CD4-positive, alpha-beta T cell treated with Interleukin-12 subunit alpha and Interleukin-12 subunit beta, for 1 hour (primary cell): ENCODE measurements at places on chromosomes 13 and 19.

DNA sequence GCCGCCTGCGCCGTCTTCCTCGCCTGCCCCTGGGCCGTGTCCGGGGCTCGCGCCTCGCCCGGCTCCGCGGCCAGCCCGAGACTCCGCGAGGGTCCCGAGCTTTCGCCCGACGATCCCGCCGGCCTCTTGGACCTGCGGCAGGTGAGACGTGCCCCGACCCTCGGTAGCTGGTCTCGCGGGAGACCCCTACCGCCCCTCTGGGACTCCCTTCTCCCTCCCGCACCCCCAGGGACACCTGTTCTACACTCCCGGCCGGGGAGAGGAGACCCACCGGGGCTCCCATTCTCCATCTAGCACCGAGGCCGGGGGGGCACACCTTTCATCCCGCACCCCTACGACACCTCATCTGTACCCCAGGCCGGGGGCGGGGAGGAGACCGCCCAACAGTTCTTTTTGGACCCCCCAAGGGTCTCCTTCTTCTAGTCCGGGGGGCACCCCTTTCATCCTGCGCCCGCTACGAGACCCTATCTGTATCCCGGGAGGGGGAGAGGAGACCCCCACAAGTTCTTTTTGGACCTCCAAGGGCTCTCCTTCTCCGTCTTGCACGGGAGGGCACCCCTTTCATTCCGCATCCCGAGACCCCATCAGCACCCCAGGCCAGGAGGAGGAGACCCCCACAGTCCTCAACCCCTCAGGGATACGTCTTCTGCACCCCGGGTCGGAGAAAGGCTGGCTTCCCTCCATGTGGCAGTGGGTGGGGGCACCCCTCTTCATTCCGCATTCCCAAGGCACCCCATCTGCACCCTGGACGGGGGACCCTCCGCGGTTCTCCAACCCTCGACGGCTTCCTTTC is 533 bp downstream of the TNFSF9 start:
- DNase-seq, result no peak

GRCh38 chr13:44321961-44322360 is 51.7 kb upstream of the SERP2 start:
- no peak for DNase-seq

DNA sequence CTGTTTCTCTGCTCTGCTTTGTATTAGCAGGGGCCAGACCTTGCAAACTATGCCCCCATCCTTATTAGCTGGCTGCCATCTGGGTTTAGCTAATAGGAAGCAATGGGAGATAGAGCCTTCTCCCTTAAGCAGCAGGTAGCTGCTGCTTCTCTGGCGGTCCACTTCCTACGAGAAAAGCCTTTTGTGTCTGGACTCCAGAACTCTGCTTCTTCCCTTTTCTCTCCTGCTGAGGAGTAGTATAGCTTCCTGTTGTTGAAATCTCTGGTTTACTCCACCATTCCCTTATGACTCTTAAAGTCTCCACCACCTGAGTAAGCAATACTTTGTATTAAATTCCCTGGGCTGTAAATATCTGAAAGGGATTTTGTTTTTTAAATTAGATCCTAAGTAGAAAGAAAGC is 147.1 kb downstream of the DNAJC15 start:
- DNase-seq, result no peak

- DNase-seq, result no peak
These were observed 52.4 kb upstream of the SOX21 start for GRCh38 chr13:94764576-94765321.

GRCh38 chr13:40125336-40125735 is 469.9 kb downstream of the COG6 start:
- no peak for DNase-seq

DNA sequence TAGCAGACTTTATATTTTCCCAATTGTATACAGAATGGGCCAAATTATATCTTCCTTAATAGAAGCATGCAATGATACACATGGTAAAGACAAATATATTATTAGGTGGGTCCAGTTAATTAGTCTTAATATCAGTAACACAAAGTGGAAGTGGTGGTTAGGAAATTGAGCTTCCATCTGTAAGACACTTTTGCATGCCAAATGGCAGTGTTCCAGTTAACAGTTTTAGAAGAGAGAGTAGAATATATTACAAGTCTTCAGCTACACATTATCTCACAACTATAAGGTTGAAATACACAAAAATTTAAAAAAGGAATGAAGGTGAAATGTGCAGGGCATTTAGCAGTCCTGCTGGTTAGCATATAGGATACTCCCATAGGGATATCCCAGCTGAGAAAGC is 536.5 kb downstream of the PCDH9 start:
- DNase-seq, result no peak

DNA sequence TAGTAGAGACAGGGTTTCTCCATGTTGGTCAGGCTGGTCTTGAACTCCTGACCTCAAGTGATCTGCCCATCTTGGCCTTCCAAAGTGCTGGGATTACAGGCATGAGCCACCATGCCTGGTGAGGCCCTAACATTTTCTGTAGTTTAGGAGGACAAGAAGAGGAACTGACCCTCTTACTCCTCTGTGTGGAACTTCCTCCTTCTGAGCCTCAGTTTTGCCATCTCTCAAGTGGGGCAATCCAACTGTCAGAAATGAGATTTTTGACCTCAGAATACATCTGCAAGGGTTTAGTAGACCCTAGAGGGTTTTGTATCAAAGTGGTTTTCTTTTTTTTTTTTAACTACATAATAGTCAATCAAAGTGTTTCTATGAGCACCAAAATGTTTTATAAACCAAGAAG is 2.4 kb downstream of the DKKL1 start:
- DNase-seq, result no peak

DNA sequence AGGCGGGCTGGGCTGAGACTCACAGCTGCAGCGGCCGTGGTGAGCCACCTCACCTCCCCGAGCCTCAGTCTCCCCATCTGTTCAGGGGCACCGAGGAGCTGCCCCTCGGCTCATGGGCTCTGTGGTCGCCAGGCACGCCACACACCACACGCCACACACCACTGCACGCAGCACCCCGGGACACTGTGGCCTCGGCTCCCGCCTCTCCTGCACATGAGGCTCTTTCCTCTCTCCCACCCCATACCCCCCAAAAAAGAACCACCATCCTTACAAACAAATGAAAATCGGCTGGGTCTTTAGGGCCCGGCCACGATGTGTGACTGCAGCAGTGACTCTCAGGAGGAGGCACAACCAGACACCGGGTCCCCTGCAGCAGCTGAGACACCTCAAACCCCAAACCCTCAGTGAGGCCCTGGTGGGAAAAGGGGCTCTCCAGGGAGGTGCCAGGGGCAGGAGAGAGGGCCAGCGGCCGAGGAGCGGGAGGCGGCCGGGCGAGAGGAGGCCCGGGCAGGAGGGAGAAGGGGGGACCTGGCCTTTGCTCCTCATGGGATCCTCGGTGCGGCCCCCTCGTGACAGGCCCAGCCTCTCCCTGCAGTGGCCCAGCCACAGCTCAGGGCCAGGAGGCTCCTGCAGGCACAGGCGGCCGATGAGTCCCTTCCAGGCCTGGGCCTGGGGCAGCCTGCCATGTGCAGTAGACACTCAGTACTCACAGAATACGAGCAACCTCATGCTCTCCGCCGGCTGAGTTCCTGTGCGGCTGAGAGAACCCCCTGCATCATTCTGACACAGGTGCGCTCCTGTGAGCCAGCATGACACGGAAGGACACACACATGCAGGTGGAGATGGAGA is 66.3 kb downstream of the RASA3 start:
- DNase-seq, result peak; percentile 17

DNA sequence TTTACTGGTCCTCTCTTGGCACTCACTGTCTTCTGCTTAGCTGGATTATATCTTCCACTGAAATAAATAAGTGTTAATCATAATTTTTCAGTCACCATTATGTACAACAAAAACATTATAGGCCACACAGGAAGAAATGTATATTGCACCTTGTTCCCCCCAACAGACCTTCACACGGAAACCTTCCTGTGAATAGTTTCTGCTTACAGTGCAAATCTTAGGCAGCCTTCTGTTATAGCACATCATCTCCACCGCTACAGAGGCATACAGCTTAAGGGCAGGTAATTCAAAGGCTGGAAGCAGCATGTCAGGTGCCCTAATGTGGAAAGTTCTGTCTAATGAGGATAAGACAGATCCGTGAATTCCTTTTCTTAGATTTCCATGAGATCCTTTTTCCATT is 16.9 kb upstream of the SOHLH2 start:
- no peak for DNase-seq

DNA sequence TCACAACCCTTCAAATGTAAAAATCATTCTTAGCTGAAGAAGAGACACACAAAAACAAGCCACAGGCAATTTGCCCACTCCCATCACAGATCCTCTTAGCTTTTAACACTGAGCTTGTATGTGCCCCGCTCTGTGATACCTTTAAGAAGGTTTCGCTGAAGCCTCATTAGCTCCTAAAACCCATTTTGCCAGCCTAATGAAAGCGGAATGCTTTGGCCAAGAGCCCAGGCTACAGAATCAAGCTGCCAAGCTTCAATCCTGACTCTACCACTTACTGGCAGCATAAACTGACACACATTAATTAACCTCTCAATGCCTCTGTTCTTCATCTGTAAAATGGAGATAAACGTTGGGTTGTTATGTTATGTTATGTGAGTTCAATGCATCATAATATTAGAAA is 10.5 kb downstream of the ZNF112 start:
- no peak for DNase-seq

DNA sequence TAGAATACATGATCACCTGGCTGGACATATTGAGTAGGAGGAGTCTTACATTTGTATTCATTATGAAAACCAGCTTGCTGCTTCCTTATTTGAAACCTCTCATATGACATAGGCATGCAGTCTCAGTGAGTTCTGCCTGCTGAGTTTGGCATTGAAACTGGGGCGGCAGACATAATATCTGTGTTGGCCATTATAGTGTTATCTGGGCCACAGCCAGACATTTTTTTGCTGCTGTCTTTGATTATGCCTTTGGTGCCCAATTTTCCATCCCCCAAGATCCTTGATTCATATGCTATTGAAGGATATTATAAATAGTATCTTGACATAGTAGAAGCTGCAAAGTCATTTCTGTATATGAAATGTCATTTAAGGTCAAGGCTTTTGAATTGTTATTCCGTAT is 15.8 kb downstream of the FREM2 start:
- no peak for DNase-seq

DNA sequence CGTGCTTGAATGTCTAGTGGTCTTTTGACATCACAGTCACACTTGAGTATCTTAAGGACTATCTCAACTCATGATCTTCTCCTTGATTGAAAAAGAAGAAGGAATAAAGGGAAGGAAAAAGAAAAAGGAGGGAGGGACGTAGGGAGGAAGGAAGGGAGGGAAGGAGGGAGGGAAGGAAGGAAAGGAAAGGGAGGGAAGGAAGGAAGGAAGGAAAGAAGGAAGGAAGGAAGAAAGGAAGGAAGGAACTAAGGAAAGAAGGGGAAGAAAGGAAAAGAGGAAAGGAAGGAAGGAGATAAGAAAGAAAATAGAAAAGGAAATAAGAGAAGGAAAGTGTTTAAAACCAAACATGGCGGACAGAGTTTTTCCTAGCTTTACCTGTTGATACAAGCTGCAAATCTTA is 64.7 kb downstream of the RNASEH2B start:
- no peak for DNase-seq

GRCh38 chr19:54302257-54302656 is 10.7 kb downstream of the LILRA5 start:
- DNase-seq, result no peak

DNA sequence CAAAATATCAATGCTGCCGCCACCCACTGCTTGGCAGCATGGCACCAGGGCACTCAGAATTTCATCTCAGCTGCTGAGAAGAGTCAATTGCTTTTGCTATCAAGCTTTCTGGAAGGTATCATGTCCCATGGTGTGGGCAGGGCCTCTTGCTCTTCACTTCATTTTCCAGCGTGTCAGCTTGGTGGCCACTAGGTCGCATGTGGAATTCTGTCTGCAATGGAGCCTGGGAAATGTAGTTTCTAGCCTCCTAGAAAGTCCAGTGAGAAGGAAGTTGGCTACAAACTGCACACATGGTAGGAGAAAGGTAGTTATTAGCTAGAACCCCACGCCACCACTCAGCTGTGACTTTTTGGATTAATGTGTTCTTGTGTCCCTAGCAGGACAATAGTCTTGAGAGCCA is 105.3 kb downstream of the MYO16 start:
- DNase-seq, result no peak

GRCh38 chr19:38417544-38418506 is 8.2 kb downstream of the RASGRP4 start:
- DNase-seq, result peak; percentile 71

- DNase-seq, result peak; percentile 84
These were observed 2.0 kb downstream of the SLC1A5 start for GRCh38 chr19:46786236-46787039.

DNA sequence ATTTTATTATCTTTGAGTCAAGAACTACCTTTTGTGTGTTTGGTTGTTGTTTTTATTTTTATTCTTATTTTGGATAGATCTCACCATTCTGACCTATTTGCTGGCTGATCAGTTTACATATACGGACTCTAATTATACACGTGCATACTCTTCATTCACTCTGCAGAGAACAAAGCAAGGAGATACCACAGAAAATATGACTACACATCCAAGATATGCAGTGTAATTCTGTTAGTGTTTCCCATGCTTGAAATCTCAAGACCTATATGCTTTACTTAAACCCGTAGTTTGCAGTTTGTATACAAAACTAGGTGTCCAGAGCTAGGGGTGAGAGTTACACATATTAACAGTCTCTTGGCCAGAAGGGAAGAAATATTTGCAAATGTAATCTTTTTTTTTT is 205.5 kb downstream of the DCLK1 start:
- no peak for DNase-seq

- no peak for DNase-seq
These were observed 768 bp upstream of the SLC44A2 start for GRCh38 chr19:10624585-10624984.

GRCh38 chr13:111393221-111393790 is 72.9 kb downstream of the TEX29 start:
- no peak for DNase-seq

DNA sequence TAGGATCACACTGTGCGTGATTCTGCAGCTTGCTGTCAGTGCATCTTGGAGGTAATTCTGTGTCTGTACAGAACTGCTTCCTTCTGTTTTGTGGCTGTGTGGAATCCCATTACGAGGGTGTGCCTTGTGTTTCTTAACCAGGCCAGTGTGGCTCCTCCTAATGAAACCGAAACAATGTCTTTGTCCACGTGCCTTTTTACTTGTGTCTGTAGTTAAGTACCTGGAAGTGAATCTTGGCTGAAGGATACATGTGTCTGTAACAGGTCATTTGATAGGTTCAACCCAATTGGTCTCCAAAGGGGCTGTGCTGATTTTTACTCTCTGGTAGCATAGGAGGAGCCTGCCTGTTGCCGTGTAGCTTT is 13.1 kb downstream of the NOP53 start:
- DNase-seq, result no peak

DNA sequence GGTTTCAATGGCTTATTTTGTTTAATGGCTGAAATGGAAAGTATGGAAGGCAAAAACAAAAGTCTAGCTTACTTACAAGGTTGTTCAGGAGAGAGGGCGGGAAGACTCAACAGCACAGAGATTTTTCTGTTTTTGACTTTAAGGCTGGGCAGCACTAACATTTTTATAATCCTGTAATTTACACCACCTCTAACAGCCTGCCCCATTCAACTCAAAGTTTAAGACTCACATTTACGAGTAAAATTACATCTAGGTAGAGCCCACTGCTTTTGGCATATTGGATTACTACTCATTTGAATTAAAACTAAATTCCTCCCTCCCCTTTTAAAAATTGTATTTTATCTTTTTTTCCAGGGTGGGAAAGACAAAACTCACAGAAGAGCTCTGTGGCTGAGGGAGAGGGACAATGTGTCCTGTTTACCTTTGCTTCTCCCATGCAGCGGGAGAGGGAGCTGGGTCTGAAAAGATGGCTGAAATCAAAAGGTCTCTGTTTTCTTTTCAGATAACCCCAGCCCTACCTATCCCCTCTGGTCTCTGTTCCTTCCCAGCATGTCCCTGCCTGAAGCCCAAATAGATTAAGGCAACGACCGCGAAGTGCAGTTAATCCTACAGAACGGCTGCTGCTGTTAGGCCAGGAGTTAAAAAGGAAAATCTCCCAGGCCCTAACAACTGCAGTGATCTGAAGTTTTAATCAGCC is 6.6 kb downstream of the EFNB2 start:
- DNase-seq, result no peak
